ENCODE measurements at places on chromosomes 12 and 14.

DNA sequence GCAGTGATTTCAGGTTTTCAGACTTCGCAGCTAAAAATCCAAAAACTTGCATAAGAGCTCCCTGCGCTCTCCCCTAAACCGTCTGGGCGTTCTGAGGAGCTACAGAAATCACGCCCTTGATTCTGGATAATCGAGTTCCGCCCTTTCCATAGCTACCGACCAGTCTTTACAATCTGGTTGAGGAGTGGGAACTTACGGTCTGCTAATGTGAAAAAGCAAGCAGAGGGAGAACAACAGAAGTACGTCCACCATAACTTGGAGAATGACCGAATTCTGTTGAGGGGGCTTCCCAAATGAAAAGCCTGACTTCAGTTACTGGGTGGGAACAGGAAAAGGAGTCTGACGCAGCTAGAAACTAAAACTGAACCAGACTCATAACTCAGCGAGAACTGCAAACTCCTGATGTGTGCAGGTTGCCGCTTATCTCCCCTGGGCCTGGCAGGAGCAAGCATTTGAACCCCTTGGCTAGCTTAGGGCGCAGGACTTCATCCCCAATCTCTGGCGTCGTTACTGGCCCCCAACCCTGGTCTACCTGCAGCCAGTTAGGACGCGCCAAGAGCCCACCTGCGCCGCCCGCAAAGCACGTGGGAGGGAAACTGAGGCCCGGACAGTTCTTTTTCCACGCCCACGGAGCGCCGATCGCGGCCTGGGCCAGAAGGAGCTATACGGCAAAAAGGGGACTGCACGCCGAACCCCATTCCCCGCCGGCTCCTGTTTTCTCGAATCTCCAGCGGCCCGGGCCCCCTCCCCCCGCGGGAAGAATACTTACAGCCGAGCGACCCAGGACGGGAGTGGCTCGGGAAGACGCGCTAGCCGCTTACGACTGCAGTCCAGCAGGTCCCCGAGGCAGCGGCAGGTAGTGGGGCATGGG lies 838 bp downstream of the LRIG3 start:
- DNase-seq, result no peak

DNA sequence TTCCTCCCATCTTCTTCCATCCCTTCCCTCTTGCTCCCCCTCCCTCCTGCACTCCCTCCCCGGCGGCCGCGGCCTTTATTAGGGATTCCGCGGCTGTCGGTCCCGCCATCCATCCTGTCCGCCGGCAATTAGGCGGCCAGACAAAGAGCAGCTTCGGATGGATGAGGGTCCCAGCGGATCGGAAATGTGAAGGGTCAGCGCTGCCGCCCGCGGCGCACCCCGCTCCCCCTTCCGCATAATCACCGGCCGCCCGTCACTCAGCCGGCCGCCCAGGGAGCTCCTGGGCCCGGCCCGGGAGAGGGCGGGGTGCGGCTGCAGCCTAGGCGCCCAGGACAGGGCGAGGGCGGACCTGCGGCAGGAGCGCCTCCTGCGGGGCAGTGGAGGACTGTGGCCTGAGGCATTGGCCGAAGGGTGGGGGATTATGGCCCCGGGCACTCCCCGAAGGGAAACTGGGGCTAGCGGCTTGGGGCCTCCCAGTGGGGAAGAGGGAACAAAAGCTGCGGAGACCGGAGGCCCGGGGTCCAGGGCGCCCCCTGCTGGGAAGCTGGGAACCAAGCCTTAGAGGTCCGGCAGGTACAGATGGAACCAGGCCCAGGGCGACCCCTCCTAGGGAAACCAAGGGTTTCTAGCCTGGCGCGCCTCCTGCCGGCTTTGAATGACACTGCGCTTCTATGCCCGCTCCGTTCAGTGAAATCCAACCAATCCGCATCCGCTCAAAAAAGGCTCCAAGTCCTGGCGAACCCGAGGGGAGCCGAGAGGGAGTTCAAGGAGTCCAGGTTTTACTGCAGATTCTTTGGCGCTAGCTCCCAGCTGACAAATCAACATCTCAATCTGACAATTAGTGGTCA lies 4.4 kb upstream of the DNAJC22 start:
- peak; percentile 74 for DNase-seq

DNA sequence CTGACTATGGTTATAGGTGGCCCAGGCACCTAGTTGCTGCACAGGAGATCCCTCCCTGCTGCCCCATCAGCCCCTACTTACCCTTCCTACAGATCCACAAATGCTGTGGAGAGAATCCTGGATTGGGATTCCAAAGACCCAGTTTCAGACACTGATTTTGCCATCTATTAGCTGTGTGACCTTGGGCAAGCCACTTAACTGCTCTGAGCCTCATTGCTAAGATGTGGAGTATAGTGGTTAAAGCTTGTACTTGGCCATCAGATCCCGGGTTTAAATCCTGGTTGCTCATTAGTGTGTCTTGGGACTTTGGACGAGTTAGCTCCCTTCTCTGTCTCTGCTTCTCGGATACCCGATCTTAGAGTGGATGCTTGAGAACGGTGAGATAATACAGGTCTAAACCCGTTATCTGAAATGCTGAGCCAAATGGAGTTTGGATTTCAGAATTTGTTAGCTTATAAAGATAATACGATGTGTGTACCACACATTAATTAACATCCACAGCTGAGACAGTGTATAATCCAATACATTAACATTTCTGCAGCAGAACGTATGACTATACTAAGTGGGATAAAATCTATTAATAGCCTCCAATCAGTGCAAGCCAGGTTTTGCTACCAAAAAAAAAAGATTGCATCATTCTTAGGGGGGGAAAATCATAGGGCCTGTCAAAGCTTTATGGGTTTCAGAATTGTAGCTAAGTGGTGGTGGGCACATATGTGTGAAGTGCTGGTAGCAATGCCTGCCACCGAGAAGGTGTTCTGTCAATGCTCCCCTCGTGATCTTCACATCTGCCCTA lies 16.0 kb downstream of the PROX2 start:
- DNase-seq, result no peak

DNA sequence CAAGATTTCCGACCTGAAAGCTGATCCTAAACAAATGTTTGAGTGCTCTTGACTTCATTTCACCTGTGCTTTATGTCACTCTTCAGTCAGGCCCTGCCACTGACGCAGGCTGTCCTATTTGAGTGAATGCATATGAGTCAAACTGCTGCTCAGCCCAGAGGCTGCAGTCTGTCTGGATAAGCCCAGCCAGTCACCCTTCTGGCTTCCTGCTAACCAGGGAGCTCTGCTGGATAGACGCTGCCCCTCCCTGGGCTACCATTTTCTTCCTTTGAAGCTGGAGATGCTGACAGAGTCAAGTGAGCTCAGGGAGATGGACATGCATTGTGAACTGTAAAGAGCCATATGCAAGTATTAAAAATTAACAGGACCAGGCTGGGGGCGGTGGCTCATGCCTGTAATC lies 5.1 kb upstream of the TUNAR start:
- no peak for DNase-seq

DNA sequence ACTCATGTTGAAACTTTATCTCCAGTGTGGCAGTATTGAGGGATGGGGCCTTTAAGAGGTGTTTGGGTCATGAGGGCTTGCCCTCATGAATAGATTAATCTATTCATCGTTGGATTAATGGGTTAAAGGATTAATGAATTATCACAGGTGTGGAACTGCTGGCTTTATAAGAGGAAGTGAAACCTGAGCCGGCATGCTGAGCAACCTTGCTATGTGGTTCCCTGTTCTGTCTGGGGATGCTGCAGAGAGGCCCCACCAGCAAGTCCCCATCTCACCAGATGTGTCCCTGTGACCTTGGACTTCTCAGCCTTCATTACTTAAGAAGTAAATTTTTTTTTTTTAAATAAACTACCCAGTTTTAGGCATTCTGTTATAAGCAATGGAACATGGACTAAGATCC lies 109.6 kb downstream of the DYRK2 start:
- no peak for DNase-seq

DNA sequence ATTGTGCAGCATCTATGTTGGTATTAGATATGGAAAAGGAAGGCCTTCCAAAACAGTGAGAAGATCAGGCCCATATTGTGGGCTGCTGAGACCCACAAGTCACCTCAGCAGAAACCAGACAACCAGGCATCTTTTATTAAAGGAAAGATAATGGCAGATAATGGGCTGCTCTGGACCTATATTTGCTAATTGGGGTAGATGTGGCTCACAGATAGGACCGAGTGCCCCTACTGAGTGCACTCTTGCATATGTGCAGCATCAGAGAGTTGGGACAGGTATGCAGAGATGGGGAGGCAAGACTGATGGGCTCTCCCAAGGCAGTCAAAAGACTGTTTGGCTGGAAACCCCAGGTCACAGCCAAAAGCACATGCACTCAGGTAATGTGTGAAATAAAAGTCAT lies 149.8 kb upstream of the GZMB start:
- DNase-seq, result no peak

GRCh38 chr12:109925185-109925840 lies 25.2 kb downstream of the TCHP start:
- DNase-seq, result no peak

GRCh38 chr12:79546466-79547043 lies 144.2 kb downstream of the PAWR start:
- no peak for DNase-seq

DNA sequence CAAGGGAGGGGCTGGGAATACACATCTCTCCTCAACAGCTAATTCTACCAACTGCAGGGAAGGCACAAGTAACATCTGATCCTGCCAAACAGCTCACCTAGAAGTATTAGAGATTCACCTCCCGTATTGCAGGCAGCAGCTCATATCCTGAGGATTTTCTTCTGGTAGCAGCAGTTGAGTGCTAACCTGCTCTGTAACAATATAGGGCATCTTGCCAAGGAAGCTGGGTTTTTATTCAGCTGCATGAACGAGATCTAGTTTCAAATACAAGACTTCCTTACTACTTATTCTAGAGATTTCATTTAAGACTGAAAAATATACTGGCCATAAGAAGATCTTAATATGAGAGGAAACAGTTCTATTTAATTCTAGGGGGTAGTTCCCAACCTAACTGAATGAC lies 261.4 kb upstream of the USP15 start:
- no peak for DNase-seq

GRCh38 chr14:74820288-74820687 lies 55.7 kb downstream of the PROX2 start:
- DNase-seq, result no peak

DNA sequence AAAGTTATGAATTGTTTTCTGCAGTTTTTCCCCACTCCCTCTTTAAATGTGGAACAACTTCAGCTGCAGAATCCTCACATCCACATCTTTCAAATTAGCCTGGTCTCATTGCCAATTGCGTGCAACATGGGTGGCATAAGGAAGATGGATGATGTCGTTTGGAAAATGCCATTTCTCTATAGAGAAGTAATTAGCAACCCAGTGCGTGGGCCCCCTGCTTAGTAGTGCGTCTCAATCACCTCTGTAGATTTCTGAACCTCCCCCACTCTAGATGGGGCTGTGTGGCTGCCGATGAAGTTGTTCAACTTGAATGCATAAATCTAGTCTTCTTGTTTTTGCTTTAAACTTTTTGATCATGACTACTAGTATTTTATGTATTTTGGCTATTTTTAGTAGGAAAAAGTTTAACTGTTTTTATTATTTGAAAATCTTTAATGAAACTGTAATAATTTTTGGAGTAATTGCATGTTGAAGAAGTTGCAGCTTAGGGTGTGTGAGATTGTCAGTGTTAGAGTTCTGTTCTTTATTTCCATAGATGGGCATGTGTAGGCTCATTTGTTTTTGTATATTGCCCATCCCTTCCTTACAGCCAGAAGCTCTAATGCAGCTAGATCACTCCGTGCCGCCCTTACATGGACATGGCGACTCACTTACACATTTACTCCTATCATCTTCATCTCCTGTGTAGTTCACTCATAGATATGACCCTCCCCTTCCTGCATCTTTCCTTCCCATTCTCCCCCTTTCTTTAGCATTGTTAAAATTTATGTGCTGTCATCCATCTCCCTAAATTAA lies 358.2 kb downstream of the DIO2 start:
- no peak for DNase-seq

GRCh38 chr14:70648346-70648745 lies 6.6 kb downstream of the TTC9 start:
- no peak for DNase-seq

DNA sequence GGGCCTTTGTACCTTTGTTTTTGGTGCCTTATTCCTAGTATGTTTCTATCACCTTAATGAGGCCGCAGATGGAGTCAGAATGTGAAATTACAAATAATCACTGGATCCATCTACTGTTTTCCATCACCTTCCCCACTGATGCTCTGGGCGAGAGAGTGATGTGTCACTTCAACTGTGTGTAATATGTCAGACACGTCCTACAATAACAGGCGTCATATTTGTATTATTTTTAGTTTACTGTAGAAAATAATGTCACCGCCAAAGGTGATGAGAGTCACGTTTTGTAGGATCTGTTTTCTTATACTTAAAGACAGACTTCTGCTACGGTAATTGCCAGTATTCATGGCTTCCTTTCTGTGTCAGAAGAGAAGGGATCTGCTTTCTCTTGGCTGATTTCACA lies 22.4 kb upstream of the P2RX4 start:
- no peak for DNase-seq

- no peak for DNase-seq
Measured at GRCh38 chr12:104729610-104730446, 228.3 kb downstream of the SLC41A2 start.

- DNase-seq, result peak; percentile 2
Measured at GRCh38 chr12:130439250-130439649, 101.6 kb downstream of the PIWIL1 start.

DNA sequence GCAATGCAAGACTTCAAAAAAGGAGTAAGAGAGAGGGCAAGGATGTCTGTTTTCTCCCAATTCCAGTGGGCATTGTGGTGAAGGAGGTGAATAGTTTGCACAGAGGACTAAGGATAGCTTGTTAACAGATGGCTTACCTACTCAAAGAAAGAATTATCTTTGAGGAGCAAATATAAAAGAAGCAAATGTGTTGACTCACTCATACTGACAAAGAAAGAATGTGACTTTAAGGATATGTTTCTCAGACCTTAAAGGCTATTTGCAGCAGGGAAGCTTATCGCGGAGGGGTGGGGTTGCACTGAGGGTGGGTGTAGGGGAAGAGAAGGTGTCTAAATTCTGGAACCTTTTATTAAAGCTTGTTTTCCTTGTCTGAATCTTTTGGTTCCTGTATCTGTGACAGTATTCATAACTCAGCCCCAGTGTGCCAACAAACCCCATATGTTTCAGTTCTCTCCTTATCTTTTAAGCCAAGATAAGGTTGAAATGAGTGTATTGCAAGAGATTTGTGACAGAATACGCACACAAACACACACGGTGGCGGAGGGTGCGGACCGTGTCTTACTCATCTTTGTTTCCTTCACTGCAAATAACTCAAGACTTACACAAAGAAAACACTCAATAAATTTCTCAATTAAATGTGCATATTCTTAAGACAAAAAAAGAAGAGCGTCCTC lies 146.4 kb upstream of the ARID2 start:
- no peak for DNase-seq

Measured in activated CD8-positive, alpha-beta memory T cell treated with anti-CD3 and anti-CD28 coated beads, Interleukin-2, amount 50 U/mL, for 4 hours (primary cell).